ENCODE measurements at places on chromosomes 3 and 15.

- no peak for DNase-seq
These were observed 376.6 kb downstream of the RSL24D1 start for GRCh38 chr15:54820098-54820497.

DNA sequence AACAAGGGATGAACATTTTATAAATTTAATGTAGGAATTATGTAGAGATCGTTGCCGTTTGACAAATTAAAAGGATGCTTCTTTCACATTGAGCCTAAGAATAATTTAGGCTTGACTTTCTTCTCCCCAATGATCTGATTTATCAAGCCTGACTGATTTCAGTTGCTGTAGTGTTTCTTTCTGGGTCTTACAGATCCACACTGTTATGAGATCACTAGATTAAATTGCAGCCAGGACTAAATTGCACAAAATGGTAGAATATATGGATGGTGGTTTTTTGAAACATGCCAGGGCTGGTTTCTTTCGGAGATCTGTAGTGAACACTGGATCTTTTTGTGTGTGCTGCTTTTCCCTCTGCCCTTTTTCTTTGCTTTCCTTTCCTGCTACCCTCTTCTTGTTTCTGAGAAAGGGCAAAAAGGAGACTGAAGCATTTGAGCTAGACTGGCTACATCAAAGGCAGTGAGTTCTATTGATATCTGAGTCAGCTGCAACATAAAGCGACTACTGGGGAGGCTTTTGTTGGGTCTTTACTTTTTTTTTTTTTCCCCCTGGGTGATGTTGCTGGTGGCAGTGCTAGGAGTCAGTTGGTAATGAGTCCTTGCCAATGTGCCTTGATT is 83.0 kb downstream of the AKAP13 start:
- no peak for DNase-seq

GRCh38 chr3:71300951-71301393 is 282.6 kb downstream of the FOXP1 start:
- no peak for DNase-seq

GRCh38 chr3:63976161-63976871 is 47.0 kb downstream of the PSMD6 start:
- no peak for DNase-seq

- no peak for DNase-seq
These were observed 139.8 kb downstream of the WDR76 start for GRCh38 chr15:43966646-43967045.

- DNase-seq, result no peak
These were observed 111.4 kb downstream of the ZMAT3 start for GRCh38 chr3:178960181-178960580.
